ENCODE measurements at places on chromosomes 7 and 10. TPM values are rescaled to one million over a fixed set of nuclear protein-coding genes. Genes with fewer than 3 reads are reported as not detected.

The TMEM270 gene
- not detected for total RNA-seq

- DNase-seq = no peak
These were observed 280.8 kb upstream of the LRGUK start for GRCh38 chr7:133846203-133846945.

The GNAI1 gene
- total RNA-seq = 10.0 TPM

The LIPM gene
- total RNA-seq = not detected

The KIAA1217 gene
- total RNA-seq = 0.88 TPM
